ENCODE measurements at places on chromosomes 11 and 22. TPM values are rescaled to one million over a fixed set of nuclear protein-coding genes. Genes with fewer than 3 reads are reported as not detected.

GRCh38 chr11:2672553-2673249, 27.1 kb downstream of the KCNQ1OT1 start:
- no peak for DNase-seq

GRCh38 chr22:26364066-26365015, 64.7 kb upstream of the ASPHD2 start:
- peak; percentile 29 for DNase-seq

- no peak for DNase-seq
Observed at GRCh38 chr11:92455210-92455790, 230.7 kb downstream of the FAT3 start.

- no peak for DNase-seq
Observed at GRCh38 chr22:30841273-30841672, 127.3 kb downstream of the MORC2 start.

- DNase-seq = no peak
Observed at GRCh38 chr11:71933141-71933933, 4.5 kb downstream of the RNF121 start.

The PATE4 gene
- not detected for polyA plus RNA-seq

The MUC5AC gene
- 0.29 TPM for polyA plus RNA-seq

The OR51M1 gene
- 0.10 TPM for polyA plus RNA-seq

Measured in right lung (tissue), 10 donors.